ENCODE measurements at places on chromosomes 6 and 20. TPM values are rescaled to one million over a fixed set of nuclear protein-coding genes. Genes with fewer than 3 reads are reported as not detected.

DNA sequence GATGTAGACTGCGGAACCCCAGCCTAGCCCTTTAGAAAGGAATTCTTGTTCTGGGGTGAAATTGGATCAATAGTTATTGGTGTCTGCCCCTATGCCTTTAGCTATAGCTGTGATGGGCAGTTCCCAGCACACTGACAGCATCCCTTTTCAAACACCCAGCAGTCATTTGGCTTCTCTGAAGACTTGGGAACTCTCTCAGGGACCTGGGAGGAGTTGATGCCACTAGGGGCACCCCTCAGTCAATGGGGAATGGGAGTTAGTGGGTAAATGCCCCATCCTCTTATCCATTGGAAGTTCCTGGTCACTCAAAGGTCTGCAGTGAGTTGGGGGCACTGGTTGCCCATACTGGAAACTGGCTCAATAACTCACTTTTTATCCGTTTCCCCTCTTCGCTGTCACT, 31.6 kb upstream of the CSNK2A1 start:
- DNase-seq, result no peak

ADGRF5 gene
- 9.9 TPM for total RNA-seq

DNA sequence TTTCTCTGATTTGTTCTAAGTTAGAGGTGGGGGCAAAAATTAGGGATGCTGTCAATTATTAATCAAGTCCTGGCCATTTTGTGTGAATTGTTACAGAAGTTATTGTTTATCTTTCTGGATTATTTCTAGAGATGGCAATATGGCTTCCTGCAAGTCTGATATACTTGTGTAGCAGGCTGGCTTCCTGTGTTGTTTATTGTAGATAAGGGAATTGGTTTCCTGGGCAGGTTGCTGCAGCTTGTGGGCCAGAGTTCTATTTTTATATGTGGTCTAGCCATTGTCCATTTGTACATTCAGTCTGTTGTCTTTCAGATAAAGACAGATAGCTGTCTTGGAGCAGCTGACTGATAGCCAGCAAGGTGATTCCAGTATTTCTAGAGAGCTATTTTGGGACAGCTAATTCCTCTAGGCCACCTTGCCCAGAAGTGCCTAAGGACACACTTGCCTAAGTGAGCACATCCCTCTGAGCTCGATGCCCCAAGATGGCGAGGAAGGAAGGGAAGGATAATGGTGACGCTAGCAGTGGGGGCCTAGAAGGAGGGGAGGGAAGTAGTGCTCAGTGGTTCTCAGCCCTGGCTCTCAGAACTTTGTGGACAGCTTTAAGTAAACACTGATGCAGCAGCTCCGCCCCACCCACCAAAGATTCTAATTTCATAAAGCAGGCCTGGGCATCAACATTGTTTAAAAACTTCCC, 25.5 kb downstream of the DDO start:
- no peak for DNase-seq

DNA sequence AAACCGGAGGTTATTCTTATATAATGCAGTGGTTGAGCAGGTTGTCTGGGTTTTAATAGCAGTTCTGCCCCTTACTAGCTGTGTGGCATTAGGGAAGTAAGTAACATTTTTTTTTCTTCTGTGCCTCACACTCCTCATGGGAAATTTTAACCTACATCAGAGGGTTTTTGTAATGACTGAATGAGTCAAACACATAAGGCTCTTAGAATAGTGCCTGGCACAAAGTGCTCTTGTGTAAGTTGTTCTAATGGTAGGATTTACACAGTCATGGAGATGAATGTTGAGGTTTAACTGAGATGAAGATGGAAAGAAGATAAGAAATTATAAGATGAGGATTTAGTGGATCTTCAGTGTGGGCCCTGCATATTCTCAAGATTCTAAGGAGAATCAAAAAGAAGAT, 68.4 kb upstream of the PHIP start:
- DNase-seq, result no peak

GRCh38 chr6:13183415-13184088, 144.8 kb downstream of the TBC1D7 start:
- DNase-seq, result no peak

GRCh38 chr6:161117942-161118341, 126.4 kb downstream of the MAP3K4 start:
- DNase-seq, result no peak

GRCh38 chr6:14787677-14788076, 458.2 kb upstream of the JARID2 start:
- DNase-seq, result no peak

DNA sequence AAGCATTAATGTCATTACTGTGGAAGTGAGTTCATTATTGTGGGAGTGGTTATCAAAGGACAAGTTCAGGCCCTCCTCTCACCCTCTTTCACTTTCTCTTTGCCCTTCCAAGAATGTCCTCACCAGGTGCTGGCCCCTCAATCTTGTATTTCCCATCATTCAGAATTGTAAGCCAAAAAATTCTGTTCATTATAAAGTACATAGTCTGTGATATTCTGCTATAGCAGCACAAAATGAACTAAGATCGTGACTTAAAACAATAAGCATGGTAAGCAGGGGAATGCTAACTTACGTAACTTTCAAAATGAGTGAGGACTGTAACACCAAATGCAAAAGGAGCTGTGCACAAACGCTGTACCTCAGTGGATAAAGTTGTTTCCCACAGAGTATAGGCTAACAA, 515.7 kb upstream of the BTBD3 start:
- no peak for DNase-seq

GRCh38 chr20:1722513-1723050, 65.0 kb upstream of the SIRPG start:
- DNase-seq, result no peak

DNA sequence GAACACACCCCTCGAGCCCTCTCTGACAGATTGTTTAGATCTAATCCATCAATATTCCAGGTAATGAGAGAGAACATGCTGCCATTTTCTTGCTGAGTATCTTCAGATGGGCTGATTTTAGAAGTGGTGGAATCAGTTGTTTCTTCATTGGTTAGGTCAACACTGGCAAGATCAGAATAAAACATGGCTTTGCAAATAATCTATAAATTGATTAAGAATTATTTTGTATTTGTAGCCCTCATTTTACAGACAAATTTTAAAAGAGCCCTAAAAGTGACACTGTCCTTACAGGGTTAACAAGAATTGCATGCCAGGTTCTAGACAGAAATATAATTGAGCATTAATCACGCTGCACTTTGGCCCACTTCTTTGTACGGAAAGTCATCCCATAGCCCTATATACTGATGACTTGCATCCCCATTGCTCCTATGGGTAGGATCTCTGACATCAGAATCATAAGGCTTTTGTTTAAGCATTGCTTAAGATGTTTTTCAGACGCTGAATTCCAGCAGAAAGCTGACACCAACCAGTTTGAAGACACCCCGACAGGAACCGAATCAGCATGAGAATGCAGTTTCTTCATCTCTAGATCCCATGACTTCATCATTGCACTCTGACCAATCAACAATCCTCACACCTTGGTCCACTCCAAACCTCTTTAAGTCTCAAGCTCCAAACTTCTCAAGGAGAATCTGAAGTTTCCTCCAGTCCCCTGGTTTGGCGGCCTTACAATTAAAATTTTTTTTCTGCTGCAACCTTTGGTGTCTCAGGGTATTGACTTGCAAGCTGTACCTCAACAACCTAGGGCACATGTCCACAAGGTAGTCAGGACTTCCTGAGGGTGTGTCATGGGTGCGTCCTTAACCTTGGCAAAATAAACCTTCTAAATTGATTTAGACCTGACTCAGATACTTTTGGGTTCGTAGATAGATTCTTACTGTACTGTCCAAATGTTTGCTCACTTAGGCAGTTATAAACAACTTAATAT, 7.8 kb downstream of the TDP2 start:
- DNase-seq, result no peak

CST9 gene
- total RNA-seq, result not detected

GRCh38 chr6:167915139-167915538, 82.3 kb upstream of the KIF25 start:
- DNase-seq, result no peak

GRCh38 chr6:48389146-48390043, 278.4 kb upstream of the PTCHD4 start:
- no peak for DNase-seq

DNA sequence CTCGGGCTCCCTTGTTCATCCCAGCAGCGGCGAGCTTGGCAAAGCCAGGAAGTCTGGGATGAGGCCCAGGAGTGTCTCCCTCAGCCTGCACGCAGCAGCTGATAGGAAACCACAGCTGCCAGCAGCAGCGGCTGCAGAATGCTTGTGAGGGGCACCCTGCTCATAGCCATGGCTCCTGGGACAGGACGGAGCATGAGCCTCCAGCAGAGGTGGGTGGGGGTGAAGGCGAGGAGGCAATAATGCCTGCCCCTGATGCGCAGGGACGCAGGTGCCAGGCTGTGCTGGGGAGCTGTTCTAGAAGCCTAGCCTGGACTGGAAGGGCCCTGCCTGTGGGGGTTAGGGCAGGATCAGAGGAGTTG, 157.9 kb downstream of the CD83 start:
- no peak for DNase-seq

GRCh38 chr20:4997222-4997621, 4.1 kb downstream of the SLC23A2 start:
- DNase-seq, result no peak

GRCh38 chr6:89975991-89976693, 81.9 kb downstream of the GJA10 start:
- no peak for DNase-seq
